ENCODE measurements at places on chromosomes 12 and 14. TPM values are rescaled to one million over a fixed set of nuclear protein-coding genes. Genes with fewer than 3 reads are reported as not detected.

KCNA5 gene
- 4.6 TPM for total RNA-seq

DTX1 gene
- total RNA-seq = 1.7 TPM

IAPP gene
- not detected for total RNA-seq

SERPINA10 gene
- total RNA-seq = not detected

KRT8 gene
- 112 TPM for total RNA-seq

PPP1R36 gene
- 0.68 TPM for total RNA-seq

KRT79 gene
- not detected for total RNA-seq

EPYC gene
- total RNA-seq = not detected

ZBTB42 gene
- 8.3 TPM for total RNA-seq

NANOG gene
- total RNA-seq = not detected

GXYLT1 gene
- 7.8 TPM for total RNA-seq

- peaks cover 20% of the 10 kb centered on the region for H3K4me1 ChIP-seq
- peaks cover 81% of the 10 kb centered on the region for H3K36me3 ChIP-seq
- no peak overlapping the region for H3K27ac ChIP-seq
Observed at GRCh38 chr12:13215056-13215455, 18.5 kb downstream of the EMP1 start.

DNA sequence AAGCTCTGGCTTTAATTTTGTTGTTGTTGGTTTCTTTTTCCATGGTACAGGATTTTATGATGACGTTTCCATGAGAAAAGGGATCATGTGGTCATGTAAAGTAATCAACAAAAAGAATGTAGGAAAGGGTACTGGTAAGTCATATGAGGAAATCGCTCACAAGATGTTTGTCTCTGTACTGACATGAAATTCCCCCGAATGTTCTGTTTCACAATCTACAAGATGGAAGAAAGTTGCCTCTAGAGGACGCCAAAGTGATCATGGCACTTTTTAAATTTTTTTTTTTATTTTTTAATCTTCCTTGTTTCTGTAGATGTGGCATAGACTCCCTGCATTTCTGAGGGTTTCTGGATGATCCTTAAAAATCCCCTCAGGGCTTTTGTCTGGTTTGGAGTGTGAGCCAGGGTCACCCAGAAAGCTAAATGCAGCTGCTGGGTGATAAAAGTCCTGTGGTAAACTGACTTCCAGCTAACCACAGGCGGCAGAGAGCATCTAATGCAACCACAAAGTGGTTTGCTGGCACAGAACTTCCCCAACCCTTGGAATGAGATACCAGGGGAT is 393.5 kb downstream of the CCDC91 start:
- DNase-seq = no peak
- H3K36me3 ChIP-seq = no peaks in the 10 kb centered on the region
- H3K27me3 ChIP-seq = no peaks in the 10 kb centered on the region
- H3K4me1 ChIP-seq = no peaks in the 10 kb centered on the region
- no peak overlapping the region for H3K4me3 ChIP-seq
- H3K27ac ChIP-seq = no peak overlapping the region

GRCh38 chr14:94373708-94374107 is 14.7 kb downstream of the SERPINA1 start:
- no peak for DNase-seq
- no peak overlapping the region for H3K4me3 ChIP-seq
- H3K36me3 ChIP-seq = no peaks in the 10 kb centered on the region
- H3K4me1 ChIP-seq = no peaks in the 10 kb centered on the region

DNA sequence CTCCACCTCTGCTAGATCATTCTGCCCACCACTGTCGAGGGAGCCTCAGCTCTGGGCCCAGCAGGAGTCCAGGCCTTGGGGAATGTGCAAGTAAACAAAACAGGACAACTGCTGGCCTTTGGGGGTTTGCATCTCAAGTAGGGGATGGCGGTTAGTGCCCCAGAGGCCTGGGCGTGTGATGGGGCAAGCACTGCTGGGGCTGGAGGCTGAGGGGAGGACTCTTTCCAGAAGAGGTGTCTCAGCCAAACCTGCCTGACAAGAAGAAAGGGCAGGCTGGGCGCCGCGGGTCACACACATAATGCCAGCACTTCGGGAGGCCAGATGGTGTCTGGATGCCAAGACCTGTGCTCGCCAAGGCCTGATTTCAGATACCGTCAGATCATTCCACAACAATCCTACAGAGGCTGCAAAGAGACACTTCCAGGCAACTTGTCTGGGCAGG is 8.6 kb upstream of the ALDH2 start:
- peaks cover 25% of the 10 kb centered on the region for H3K36me3 ChIP-seq
- H3K27ac ChIP-seq = peak overlapping the region; percentile 82
- H3K4me3 ChIP-seq = no peak overlapping the region
- peaks cover 15% of the 10 kb centered on the region for H3K4me1 ChIP-seq

GRCh38 chr14:104448321-104448720 is 131.2 kb upstream of the C14orf180 start:
- no peaks in the 10 kb centered on the region for H3K36me3 ChIP-seq
- no peak for DNase-seq
- H3K27ac ChIP-seq = no peak overlapping the region
- H3K4me1 ChIP-seq = no peaks in the 10 kb centered on the region

DNA sequence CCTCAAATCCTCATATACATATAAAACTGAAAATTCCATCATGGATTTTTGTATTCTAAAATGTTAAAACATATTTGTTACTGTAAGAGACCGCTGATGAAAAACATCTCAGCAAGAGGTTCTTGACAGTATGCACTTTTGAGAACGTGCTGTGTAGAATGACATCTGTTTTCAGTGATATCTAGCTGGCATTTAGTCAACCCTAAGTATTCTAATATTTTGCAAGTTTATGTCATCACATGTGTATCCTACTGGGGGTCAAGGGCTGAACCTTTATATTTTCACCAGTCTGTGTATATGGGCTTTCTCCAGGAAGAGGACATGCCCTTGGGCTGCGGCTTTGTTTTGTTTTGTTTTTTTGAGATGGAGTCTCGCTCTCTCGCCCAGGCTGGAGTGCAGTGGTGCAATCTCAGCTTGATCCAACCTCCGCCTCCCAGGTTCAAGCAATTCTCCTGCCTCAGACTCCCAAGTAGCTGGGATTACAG is 22.0 kb upstream of the YARS2 start:
- DNase-seq = no peak
- H3K4me3 ChIP-seq = no peak overlapping the region
- no peak overlapping the region for H3K27ac ChIP-seq

DNA sequence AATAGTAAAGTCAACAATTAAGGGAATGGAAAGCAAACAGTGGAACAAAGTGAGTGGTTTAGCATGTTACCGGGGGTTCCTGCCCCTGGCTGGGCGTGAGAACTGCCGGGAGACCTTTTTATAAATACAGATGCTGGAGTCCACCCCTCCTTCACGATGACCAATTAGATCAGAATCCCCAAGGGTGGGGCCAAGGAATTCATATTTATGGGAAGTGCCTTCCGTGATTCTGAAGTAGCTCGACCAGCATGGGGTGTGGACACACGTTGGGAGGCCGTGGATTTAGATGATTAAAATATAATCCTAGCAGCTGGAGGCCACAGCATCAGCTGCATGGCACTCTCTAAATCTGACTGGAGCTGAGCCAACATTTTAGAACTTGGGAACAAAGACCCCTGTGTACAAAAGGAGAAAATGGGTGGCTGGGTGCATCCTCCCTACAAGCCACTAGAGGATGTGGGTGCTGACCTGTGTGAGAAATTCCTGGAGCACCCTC is 87.9 kb downstream of the SRRM4 start:
- H3K36me3 ChIP-seq = no peaks in the 10 kb centered on the region
- H3K4me1 ChIP-seq = no peaks in the 10 kb centered on the region
- H3K27ac ChIP-seq = no peak overlapping the region
- DNase-seq = no peak

- H3K4me3 ChIP-seq = no peak overlapping the region
- H3K27me3 ChIP-seq = no peaks in the 10 kb centered on the region
- H3K36me3 ChIP-seq = no peaks in the 10 kb centered on the region
- no peaks in the 10 kb centered on the region for H3K4me1 ChIP-seq
- H3K27ac ChIP-seq = no peak overlapping the region
Observed at GRCh38 chr14:24556756-24557155, 19.3 kb downstream of the CTSG start.

DNA sequence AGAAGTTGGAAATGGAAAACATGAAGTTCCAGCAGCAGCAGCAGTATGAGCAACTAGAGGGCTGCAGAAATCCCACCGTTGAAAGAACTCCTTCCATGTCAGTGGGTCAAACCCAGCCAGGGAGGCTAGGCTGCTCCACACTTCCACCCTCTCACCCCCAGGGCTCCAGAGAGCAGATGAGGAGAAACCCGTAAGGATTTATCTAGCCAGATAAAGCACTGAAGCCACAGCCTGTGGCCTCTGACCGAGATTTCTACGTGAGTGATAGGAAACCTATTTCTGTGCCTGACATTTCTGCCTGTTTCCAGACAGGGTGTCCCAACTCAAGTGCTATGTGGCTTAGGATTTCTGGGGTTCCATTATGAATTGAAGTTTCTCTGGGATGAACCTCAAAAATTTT is 100.0 kb upstream of the EEA1 start:
- no peak overlapping the region for H3K4me3 ChIP-seq
- no peaks in the 10 kb centered on the region for H3K36me3 ChIP-seq
- no peaks in the 10 kb centered on the region for H3K27me3 ChIP-seq
- H3K27ac ChIP-seq = peak overlapping the region; percentile 76
- H3K4me1 ChIP-seq = peaks cover 10% of the 10 kb centered on the region
- DNase-seq = peak; percentile 29

- H3K27ac ChIP-seq = no peak overlapping the region
- H3K4me3 ChIP-seq = no peak overlapping the region
- H3K4me1 ChIP-seq = no peaks in the 10 kb centered on the region
- DNase-seq = no peak
- no peaks in the 10 kb centered on the region for H3K27me3 ChIP-seq
Observed at GRCh38 chr14:95557832-95558231, 23.0 kb downstream of the GLRX5 start.

GRCh38 chr12:2284857-2285256 is 232.1 kb downstream of the CACNA1C start:
- peaks cover 82% of the 10 kb centered on the region for H3K4me1 ChIP-seq
- H3K27ac ChIP-seq = peak overlapping the region; percentile 70
- DNase-seq = peak; percentile 86
- no peaks in the 10 kb centered on the region for H3K27me3 ChIP-seq
- no peaks in the 10 kb centered on the region for H3K36me3 ChIP-seq

- H3K27ac ChIP-seq = peak overlapping the region; percentile 97
- H3K4me3 ChIP-seq = peak overlapping the region; percentile 100
- H3K4me1 ChIP-seq = peaks cover 21% of the 10 kb centered on the region
- H3K36me3 ChIP-seq = peaks cover 13% of the 10 kb centered on the region
Observed at GRCh38 chr12:121295116-121295745, 1.3 kb downstream of the CAMKK2 start.

DNA sequence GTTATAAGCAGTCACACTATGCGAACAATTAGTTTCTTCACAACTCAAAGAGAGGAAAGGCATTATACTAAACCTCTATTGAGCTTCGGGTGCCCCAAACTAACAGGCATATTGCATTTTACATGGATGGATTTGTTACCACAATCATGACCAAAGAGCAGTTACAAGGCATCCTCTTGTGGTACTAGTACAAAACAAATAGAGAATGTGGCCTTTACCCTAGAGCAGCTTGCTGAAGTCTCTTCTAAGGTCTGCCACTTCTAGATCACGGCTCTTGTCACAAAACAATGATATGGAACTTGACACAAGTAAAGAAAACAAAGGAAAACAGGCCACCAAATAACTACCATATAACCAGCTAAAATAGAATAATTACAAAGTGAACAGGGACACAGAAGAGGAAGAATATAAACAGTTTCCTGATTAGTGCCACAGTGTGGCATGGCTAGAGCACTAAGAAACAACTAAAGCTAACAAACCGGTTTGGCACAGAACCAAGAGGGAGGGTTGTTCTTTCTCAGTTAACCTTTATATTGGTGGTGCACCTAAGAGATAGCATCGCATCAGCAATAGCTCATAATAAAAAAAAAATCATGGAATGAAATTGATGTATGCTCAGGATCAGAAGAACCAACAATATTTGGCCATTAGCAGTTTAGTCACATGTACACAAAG is 209.7 kb upstream of the ATP2B1 start:
- no peaks in the 10 kb centered on the region for H3K4me1 ChIP-seq
- no peak overlapping the region for H3K27ac ChIP-seq
- no peaks in the 10 kb centered on the region for H3K36me3 ChIP-seq
- H3K4me3 ChIP-seq = no peak overlapping the region

DNA sequence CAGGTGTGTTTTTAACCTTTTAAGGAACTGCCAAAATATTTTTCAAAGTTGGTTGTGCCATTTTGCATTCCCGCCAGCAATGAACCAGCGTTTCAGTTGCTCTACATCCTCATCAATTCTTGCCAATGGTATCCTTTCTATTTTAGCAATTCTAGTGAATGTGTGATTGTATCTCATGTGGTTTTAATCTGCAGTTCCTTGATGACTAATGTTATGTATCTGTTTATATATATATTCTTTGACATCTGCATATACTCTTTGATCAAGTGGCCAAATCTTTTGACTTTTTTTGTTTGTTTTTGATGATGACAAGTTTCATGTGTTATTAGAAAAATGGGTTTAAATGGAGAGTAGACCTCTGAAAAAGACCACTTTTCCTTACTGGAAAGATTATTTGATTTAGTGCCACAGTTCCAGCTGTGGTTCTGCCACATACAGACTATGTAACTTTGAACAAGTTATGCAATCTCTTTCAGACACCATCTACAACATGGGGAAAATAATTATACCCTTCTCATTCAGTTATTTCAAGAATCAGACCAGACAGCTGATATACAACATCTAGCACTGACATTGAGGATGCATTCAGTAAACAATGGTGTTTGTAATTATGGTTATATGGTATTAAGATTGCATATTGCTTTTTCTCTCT is 146.3 kb upstream of the CNOT2 start:
- H3K36me3 ChIP-seq = no peaks in the 10 kb centered on the region
- H3K27me3 ChIP-seq = no peaks in the 10 kb centered on the region
- DNase-seq = no peak
- no peaks in the 10 kb centered on the region for H3K4me1 ChIP-seq
- no peak overlapping the region for H3K27ac ChIP-seq

DNA sequence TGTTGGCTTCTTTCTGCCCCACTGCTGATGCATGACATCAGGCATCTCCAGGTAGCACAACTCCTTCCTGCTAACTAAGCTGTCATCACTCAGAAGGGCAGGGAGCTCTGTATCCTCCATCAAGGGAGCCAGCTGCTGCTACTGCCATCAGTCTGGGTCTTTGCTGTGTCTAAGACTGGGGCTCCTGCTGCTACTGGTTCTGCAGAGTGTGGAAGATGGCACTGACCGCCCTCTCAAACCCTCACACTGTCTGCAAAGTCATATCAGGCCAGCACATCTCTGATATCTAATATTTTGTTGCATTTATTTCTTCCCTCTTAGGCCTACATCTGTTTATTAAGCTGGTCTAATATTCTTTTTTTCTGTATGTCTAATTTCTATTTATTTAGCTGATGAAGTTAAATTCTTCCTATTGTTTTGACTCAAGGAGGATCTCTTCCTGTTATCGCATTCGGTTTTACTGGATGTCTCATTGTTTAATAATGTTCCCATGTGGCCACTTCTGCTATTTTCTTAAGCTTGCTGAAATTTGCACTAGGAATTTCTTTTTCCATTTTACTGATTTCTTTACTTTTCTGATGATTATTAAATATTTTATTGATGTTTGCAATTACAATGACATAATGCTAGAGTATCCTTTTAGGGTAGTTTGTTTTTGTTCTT is 7.6 kb upstream of the E2F7 start:
- no peak for DNase-seq
- no peaks in the 10 kb centered on the region for H3K36me3 ChIP-seq
- H3K4me3 ChIP-seq = no peak overlapping the region
- H3K27me3 ChIP-seq = no peaks in the 10 kb centered on the region
- H3K4me1 ChIP-seq = no peaks in the 10 kb centered on the region
- H3K27ac ChIP-seq = no peak overlapping the region

Measured in heart right ventricle (tissue), 16 donors.